IPS DF 19.7 (cell line): ENCODE measurements at places on chromosomes 4 and X.
A peak's percentile ranks its signal among the peaks of the same experiment; 100 is the strongest.

- no peak for DNase-seq
These were observed 65.9 kb downstream of the CLDN22 start for GRCh38 chr4:183254162-183254561.

DNA sequence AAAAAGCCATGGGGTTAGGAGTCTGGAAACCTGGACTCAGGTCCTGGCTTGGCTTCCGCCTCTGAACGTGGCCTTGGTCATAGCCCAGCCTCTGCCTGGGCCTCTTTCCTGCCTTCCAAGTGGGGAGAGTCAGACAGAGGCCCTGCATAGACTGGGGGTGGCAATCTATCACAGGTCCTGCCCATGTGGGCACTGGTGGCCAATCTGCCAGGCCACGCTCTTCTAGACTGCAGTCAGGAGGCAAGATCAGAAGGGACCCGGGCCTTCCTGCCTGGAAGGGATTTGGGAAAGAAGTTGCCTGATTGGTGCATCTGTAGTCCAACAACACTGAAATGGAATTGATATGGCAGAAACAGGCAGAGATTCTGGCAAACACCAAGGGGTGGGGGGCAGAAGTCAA lies 46.1 kb downstream of the CNGA2 start:
- DNase-seq, result no peak

DNA sequence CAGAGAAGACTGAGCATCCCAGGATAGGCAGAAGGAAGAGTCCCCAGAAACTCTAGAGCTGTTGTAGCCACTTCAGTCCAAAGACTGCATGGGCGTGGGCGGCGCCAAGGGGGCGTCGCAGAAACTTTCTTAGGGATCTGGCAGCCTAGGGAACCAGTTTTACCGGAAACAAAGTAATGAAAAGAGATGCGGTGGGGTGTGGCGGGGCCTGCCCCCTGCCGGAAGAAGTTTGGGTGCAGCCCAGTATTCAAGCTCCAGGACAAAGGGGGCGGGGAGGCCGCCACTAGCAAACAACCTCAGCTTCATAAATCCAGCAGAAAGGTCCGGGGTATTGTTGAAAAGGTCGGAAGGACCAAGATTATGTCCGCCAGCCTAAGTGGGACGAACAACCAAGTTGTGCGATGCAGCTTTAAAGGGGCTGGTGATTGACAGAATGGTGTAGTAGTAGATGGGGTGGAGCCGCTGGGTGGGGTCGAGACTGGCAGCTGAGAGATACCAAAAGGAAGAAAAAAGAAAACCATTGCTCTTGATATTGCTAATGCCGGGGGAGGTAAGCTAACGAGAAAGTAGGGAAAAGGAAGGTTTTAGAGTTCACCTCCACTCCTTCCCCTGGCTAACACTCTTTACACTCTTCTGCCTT lies 190.5 kb downstream of the RRAGB start:
- DNase-seq, result peak; percentile 33

GRCh38 chr4:154416190-154416547 lies 75.4 kb downstream of the DCHS2 start:
- no peak for DNase-seq

GRCh38 chr4:125131891-125132680 lies 182.7 kb upstream of the FAT4 start:
- DNase-seq, result no peak

- no peak for DNase-seq
These were observed 51.4 kb upstream of the PSAPL1 start for GRCh38 chr4:7486101-7486500.
